Stimulated activated CD8-positive, alpha-beta memory T cell treated with anti-CD3 and anti-CD28 coated beads, Interleukin-15, amount 100 ng/mL, for 48 hours (primary cell): ENCODE measurements at places on chromosomes 11 and 22.

- DNase-seq: no peak
Observed at GRCh38 chr22:45235851-45236342, 4.8 kb downstream of the KIAA0930 start.

DNA sequence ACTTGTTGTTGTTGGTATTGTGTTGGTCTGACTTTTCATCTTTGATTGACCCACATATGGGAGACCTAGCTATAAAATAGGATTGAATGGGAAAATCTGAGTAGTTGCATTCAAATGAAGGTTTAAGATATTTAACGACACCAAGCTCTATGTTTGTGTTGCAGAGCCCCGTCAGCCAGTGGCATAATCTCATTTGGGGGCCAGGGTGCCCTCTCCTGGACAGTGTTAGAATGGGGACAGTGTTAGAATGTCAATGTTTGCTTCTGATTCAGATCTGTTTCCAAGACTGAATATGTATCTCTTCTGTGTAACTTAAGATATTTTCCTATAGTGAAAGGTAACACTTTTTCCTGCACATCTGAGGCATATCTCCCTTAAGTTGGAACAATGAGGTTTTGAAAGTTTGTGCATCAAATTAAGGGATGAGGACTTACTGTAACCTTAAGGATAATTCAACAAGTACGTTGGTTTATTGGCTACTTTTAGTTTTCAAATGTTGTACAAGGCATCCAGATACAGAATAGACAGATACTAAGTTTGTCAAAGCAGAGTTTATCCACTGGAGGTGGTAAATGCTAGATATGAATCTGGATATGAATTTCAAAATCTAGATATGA, 5.3 kb upstream of the OR52M1 start:
- no peak for DNase-seq

DNA sequence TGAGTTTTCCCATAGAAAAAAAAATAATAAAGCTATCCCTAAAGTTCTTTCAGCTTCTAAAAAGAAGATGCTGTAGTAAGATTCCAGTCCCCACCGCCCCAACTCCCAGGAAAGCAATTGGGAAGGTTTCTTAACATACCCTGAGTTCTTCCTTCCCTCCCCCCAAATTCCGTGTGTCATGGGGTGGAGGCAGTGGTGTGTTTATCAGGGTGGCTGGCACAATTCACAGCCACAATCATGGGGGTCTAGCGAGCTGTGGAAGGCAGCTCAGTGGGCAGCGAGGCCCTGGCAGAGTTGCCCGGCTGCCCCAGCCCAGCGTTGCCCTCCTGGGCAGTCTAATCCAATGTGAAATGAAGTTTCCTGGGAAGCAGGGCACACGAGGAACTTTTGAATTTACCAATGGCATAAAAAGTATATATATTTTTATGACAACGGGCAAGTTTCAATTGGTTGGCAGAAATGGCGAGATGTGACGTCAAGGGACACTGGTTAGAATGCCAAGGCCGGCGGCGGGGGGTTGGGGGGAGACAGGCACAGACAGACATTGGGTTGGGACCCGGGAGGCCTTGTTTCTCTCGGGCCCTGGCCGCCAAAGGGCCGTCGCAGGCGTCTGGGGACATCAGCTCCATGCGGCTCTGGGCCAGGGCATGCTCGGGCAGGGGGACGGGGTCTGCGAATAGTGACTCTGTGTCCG, 80.7 kb upstream of the PPARA start:
- no peak for DNase-seq

GRCh38 chr11:27910186-27910931, 197.6 kb downstream of the KIF18A start:
- DNase-seq: no peak
